Activated CD4-positive, alpha-beta T cell treated with anti-CD3 and anti-CD28 coated beads for 36 hours (primary cell): ENCODE measurements at places on chromosomes 5 and 9.

- peak; percentile 72 for DNase-seq
These were observed 80.1 kb upstream of the DMAC1 start for GRCh38 chr9:7879551-7880245.

- no peak for DNase-seq
These were observed 42.6 kb downstream of the HACD4 start for GRCh38 chr9:20988671-20989315.

DNA sequence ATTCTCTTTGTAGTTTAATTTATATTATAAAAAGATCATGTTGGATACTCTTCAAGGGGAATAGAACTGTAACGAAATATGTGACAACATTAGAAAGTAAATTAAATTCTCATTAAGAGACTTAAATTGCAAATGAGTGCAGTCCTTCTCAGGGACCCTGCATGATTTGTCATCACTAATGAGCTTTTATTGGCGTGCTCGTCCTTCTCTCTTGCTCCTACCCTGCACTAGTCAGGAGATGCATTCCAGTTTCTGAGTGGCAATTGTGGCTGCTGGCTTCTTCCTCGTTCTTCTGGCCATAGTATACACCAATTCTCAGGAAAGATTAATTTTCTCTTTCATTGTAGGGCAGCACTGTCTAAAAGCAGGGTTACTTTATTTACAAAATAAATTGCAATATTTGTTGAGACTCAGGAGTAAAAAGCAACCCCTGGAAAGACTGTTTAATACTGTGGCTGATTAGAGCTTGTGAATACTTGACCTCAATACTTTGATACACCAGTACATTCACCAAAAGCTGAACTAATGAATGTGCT is 376.3 kb upstream of the CHD1 start:
- no peak for DNase-seq

- no peak for DNase-seq
These were observed 233.0 kb downstream of the CD180 start for GRCh38 chr5:66963559-66963971.

- DNase-seq: peak; percentile 43
These were observed 14.2 kb upstream of the NRARP start for GRCh38 chr9:137316012-137316981.

DNA sequence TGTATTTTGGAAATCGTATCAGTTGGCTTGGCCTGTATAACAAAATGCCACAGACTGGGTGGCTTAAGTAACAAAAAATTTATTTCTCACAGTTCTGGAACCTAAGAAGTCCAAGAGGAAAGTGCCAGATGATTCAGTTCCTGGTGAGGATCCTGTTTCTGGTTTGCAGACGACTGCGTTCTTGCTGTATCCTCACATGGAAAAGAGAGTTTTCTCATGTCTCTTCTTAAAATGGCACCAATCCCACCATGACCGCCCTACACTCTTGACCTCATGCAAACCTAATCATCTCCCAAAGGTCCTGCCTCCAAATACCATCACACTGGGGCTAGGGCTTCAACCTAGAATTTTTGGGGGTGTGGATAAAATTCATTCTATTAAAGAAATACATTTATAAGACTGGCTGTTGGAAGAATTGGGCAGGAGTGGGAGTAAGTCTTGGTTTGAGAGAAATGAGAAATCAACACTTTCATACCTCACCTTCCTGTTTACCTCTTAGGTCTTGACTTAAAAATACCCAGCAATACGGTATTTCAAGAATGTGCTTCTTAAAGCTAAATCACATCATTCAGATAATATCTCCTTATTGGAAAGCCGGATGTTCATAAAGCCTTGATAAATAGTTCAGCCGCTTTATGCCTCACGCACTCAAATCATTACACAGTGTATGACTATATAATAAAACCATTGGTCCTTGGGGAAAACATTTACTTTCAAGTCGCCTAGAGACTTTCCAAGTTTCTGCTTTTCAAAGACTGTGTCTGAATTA is 28.7 kb downstream of the PTTG1 start:
- no peak for DNase-seq

GRCh38 chr5:135546912-135547311 is 11.1 kb upstream of the NEUROG1 start:
- no peak for DNase-seq

GRCh38 chr9:104921067-104921741 is 6.8 kb downstream of the ABCA1 start:
- no peak for DNase-seq

GRCh38 chr5:93570294-93571113 is 10.5 kb downstream of the NR2F1-AS1 start:
- DNase-seq: peak; percentile 33

DNA sequence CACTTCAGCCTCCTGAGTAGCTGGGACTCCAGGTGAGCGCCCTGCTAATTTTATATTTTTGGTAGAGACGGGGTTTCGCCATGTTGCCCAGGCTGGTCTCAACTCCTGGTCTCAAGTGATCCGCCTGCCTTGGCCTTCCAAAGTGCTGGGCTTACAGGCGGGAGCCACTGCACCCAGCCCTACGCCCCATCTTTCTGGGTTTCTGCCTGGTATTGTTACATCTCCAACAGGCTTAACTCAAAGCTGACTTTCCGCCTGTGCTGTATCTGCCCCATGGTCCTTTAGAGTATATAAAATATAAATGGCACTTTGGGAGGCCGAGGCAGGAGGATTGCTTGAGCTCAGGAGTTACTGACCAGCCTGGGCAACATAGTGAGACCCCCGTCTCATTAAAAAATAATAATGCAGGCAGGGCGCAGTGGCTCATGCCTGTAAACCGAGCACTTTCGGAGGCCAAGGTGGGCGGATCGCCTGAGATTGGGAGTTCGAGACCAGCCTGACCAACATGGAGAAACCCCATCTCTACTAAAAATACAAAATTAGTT is 36.5 kb upstream of the GLDC start:
- DNase-seq: peak; percentile 18

- DNase-seq: no peak
These were observed 19.3 kb downstream of the KCNIP1 start for GRCh38 chr5:170523142-170523551.

- no peak for DNase-seq
These were observed 315.5 kb downstream of the SEMA5A start for GRCh38 chr5:9230355-9230754.

DNA sequence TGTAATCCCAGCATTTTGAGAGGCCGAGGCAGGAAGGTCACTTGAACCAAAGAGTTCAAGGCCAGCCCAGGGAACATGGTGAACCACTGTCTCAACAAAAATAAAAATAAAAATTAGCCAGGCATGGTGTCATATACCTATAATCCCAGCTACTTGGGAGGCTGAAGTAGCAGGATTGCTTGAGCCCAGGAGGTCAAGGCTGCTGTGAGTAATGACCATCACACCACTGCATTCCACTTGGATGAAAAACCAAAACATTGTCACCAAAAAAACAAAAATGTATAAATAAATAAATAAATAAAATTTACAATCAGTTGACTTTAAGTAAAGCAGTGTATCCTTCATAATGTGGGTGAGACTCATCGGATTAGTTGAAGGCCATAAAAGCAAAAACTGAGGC is 541.4 kb downstream of the CSNK1G3 start:
- no peak for DNase-seq

DNA sequence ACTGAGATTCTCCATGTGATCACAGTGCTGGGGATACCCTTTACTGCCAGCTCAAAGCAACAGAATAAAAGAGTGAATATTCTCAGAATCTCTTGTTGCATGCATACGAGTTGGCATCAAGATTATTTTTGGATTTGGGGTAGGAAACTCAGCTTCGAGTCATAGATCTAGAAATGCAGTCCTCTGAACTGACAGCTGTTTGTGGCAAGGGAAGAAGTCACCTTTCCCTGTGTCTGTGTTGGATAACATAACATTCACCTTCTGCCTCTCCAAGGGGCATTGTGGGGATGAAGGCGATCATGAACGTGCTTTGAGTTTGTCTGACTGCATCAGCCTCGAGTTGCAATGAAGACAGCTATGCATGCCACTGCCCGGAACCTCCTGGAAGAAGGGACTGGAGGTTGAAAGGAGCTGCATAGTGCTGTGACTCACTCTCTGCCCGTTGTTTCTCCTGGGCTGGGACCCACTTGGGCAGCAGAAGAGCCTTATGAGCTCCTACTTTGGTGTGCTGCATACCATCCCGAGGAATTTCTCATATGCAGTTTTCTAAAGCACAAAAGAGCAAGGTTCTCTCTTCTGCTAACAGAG is 231.7 kb downstream of the ARHGAP26 start:
- DNase-seq: peak; percentile 56
